ENCODE measurements at places on chromosomes 2 and 18. TPM values are rescaled to one million over a fixed set of nuclear protein-coding genes. Genes with fewer than 3 reads are reported as not detected.

COL6A3 gene
- not detected for total RNA-seq

RGPD4 gene
- total RNA-seq: not detected

PSMA8 gene
- not detected for total RNA-seq

MEIS1 gene
- 6.0 TPM for total RNA-seq

INPP5D gene
- total RNA-seq: 17.7 TPM

ANTXR1 gene
- total RNA-seq: 12.7 TPM

All from HepG2 (cell line).